NCI-H774 (cell line): ENCODE measurements at places on chromosomes 3 and 15.
A peak's percentile ranks its signal among the peaks of the same experiment; 100 is the strongest.

GRCh38 chr3:119395923-119396358, 67.5 kb downstream of the TMEM39A start:
- no peak for DNase-seq

- DNase-seq, result no peak
These were observed 60.7 kb downstream of the IMPG2 start for GRCh38 chr3:101259485-101260341.

DNA sequence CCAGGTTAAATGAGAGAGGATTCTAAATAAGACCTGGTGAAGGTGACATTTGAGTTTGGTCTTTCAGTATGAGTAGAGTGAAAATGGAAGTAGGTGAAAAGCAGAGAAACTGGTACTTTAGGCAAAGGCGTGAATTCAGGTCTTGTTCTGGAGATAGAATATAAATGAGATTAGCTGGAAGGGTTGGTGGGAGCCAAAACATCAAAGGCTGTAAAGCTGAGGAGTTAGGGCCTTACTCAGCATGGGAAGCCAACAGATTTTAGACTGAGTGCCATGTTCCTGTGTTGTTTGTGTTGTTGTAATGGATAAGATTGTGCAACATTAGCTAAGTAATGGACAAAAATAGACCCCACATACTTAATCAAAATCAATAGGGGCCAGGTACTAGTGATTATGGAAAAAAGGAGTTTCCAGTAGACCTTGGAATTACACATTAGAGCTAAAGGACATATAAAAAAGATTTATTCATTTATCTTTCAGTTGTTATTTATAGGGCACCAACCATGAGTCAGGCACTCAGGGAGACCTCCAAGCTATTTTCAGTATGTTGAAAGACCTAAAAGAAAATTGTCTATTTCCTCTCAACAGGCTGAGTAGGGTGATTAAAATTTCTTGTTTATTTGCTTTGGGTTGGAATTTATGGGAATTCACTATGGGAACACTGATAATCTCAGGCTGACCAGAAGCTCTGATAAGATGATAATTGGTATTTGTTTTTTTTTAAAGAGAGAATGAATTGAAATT, 20.8 kb downstream of the ARL14 start:
- DNase-seq, result no peak

DNA sequence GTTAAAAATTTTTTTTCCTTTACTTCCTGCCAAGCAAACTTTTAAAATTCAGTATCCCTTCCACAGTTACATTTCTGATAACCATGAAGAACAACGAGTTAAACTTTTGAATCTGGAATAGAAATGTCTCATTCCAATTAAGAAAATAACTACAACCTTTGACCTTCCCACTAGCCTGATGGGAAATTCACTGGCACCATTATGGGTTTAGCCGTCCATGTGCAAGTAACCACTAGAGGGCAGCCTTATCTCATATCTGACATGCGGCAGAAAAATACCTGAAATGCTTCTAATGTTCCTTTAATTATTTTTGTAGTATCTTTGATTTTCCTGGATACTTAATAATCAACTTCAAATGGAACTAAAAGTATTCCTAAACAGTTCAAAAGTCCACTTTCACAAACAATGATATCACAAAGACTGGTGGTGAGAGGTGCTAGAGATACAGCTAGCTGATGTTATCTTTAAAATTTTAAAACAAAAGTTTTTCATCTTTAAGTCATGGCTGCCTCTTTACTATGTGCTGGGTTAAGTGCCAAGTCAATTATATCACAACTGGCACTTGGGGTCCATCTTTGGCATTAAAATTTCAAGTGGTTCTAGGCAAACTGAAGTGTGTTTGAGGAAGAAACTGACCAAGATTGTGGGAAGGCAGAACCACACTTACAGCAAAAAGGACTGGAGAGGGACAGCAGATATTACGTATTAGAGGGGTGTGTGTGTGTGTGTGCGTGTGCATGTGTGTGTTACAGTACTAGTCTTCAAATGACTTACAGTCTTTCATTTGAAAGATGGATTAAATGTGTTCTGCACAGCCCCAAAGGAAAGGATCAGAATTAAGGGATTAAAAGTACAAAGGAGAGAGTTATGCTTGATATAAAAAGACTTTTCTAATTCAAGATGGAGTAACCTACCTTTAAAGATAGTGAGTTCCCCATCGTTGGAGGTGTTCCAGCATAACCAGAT, 107.1 kb upstream of the ICE2 start:
- DNase-seq, result peak; percentile 60

DNA sequence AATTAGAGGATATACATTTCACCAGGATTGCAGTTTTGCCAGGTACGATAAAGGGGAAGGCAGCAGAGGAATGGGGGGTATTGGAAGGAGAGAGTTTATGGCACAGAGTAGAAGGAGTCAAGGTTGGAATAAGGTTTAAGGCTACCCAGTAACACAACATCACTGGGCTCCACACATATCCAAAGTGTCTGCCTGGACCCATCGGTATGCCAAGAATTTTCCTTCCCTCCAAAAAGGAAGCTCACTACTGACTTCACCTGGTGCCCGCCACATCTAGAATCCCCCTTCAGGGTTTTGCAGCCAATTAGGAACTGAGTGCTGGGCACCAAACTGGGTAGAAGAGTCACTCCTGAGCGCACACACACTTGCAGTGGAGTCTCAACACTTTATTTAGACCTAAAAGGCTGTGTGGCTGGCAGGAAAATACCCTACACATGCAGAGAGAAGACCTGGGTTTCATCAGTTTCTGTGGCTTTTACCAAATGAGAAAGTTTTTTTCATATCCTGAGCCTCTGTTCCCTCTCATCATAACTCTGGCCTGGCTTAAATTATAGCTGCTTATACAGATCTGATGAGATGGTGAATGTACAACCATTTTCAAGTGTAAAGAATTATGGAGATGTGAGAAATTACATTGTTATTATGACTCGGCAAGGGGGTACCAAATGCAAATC, 190.8 kb upstream of the LPP start:
- DNase-seq, result no peak

DNA sequence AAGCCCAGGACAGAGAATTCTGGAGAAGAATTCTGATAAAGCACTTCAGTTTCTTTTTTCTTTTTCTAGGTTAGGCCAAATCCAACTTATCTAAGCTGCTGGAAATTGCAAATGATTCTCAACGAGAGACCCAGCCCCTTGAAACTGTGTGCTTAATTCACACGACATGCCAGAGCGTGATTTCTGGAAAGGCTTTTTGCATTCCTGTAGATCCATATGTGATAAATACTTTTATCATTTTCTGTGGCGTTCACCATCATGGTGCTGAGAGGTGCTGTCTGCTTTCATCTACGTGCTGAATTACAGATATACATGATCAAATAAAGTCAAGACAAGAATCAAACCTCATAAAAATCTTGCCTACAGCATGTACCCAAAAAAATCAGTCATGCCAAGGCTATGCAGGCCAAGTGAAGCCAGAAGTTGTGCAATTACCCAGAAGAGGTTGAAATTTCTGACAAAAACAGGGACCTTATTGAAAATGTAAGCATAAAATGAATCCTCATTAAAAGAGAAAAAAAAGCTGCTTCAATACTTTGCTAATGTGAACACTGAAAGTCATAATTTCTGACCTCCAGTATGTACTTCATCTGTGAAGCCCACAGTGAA, 10.8 kb upstream of the MEF2A start:
- DNase-seq, result no peak

DNA sequence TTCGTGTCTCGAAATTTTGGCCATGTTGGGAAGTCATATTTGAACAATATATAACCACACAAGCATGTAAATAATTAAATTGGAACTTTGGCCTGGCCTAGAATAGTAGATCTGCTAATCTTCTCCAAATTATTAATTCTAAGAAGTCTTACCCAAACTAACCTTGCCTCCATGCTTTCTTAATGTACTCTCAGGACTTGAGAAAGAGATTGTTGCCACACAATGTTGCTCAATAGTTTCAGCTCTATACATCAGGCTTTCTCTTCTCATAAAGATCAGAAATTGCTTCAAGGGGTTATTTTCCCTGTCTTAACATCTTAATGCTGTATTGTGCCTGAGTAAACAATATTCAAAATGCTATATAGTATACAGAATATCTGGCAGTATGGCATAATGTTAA, 202.7 kb upstream of the LRIG1 start:
- DNase-seq, result no peak

- DNase-seq, result no peak
These were observed 40.5 kb downstream of the CEP63 start for GRCh38 chr3:134526319-134526718.

- DNase-seq, result no peak
These were observed 32.3 kb upstream of the CCR2 start for GRCh38 chr3:46321461-46322104.

DNA sequence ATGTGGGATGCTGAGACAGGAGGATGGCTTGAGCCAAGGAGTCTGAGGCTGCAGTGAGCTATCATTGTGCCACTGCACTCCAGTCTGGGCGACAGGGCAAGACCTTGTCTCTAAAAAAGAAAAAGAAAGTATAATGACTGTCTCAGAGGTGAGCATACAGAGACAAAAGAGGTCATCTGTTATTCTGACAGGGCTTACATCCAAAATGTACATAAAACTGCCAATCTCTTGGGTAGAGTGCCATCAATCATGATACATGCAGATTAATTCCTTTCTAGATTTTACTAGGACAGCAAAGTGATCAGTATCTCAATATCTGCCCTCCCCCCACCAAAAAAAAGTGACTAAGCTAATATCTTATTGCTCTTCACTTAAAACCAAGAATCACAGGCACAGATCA, 41.0 kb downstream of the RFX7 start:
- DNase-seq, result no peak

DNA sequence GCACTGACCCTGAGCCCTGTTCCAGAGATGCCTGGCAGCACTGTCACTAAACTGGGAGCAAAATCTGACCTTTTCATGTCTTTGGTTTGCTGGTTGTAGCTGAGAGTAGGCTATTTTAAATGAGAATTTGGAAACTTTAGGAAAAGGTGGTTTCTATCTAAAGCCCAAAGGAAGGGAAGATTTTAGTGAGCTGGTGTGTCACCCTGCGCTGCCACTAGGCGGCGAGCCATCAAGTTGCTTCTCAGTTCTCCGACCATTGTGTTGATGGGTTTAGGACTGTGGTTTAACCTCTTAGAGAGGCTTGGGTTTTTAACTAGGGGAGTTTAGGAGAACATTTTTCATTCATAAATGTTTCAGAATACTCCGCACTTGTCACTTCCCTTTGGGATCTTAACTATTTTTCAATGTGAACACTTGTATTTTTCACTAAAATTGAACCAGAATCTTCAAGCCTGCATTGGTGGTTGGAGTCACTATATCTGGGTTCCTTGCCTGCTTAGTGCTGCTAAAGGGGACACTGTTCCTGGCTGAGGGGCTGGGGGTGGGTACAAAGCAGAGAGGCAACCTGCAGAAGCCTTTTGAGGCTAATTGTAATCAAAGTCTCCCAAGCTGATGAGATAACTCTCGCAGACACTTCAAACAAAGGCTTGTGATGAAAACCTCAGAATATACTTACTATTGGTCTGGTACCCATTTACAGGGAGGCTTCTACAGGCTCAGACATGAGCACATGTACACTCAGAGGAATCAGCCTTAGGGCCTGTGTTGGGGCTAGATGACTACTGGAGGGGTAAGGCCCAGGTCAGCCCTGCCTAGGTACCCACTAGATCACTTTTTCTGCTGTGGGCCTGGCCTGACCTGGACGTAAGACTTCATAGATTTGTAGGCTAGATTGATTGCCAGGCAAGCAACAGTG, 16.8 kb downstream of the EXOSC7 start:
- DNase-seq, result no peak

DNA sequence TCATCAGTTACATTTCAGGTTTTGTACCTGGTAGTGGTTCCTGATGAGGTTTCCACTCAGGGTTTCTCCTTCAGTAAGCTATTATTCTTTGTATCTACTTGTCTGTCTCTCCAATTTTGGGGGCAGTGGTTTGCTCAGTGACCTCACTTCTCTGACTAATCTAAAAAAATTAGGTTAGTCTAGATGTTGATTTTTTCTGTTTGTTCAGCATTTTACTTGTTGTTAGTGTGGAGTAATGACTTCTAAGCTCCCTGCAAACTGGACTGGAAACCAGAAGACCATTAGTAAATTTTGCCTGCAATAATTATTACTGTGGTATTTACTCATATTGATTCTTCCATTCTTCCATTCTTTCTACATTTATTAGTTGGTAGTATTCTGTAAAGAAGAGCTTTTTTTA, 139.4 kb downstream of the SPATA16 start:
- no peak for DNase-seq

GRCh38 chr3:9732080-9732739, 675 bp downstream of the BRPF1 start:
- DNase-seq, result no peak

GRCh38 chr3:14474363-14475081, 65.6 kb downstream of the GRIP2 start:
- no peak for DNase-seq

- no peak for DNase-seq
These were observed 4.3 kb downstream of the TLR9 start for GRCh38 chr3:52221141-52221562.

- no peak for DNase-seq
These were observed 624.5 kb upstream of the SGO1 start for GRCh38 chr3:20810555-20810954.

GRCh38 chr3:110343945-110344344, 727.7 kb upstream of the NECTIN3 start:
- DNase-seq, result no peak

- DNase-seq, result no peak
These were observed 48.3 kb downstream of the MAP6D1 start for GRCh38 chr3:183777016-183777618.

GRCh38 chr15:22903427-22903826, 65.0 kb downstream of the NIPA2 start:
- no peak for DNase-seq

DNA sequence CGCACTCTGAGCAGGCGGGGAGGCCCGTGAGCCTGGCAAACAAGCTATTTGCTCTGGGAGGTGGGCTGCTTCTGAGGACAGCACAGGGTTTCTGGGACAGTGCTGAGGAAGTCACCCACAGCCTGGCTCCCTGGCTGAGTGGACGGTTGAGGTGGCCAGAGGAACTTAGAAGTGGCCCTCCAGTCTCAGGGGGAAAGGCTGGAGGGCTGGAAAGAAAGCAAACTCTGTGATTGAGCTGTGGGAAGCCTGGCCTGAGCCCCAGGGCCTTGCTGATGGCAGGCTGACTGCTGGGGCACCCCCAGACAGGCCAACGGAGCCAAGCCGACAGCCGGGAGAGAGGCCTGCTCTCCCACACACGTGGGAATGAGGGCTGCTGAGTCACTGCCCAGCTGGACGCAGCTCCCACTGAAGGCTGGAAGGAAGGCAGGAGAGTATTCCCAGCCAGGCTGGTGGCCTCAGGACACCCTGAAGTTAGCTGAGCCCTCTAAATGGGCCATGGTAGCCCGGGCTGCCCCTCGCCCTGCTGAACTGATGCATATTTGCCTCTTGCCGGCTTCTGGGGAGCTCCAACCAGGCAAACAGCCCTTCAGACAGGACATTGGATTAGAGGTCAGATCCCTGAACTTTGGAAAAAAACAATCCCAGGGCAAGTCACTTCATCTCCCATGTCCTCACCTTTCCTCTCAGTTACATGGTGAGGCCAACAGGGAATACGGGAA, 98.0 kb upstream of the TLE3 start:
- DNase-seq, result no peak

GRCh38 chr3:25910997-25911396, 121.1 kb downstream of the OXSM start:
- no peak for DNase-seq
